Glomerular endothelial cell (primary cell): ENCODE measurements at places on chromosomes 1 and 21. TPM values are rescaled to one million over a fixed set of nuclear protein-coding genes. Genes with fewer than 3 reads are reported as not detected.
A peak's percentile ranks its signal among the peaks of the same experiment; 100 is the strongest.

GRCh38 chr1:221166559-221167318 lies 287.5 kb downstream of the HLX start:
- DNase-seq: no peak

DNA sequence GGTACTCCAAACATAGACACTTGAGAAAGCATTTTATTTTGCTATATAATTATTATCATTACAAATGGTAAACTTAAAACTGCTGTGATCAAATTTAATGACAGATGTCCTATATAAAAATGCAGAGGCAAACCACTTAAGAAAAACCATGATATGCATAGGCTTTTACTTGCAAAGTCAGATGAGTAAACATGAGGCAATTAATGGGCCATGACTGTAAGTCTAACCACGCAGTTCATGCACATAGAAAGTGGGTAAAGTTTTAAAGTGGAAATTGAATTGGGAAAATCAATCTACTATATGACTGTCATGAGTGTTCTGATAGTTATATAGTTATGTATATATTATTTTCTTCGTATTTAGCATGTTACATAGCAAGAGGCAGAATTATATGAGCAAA lies 219.2 kb downstream of the PTPRC start:
- no peak for DNase-seq

DNA sequence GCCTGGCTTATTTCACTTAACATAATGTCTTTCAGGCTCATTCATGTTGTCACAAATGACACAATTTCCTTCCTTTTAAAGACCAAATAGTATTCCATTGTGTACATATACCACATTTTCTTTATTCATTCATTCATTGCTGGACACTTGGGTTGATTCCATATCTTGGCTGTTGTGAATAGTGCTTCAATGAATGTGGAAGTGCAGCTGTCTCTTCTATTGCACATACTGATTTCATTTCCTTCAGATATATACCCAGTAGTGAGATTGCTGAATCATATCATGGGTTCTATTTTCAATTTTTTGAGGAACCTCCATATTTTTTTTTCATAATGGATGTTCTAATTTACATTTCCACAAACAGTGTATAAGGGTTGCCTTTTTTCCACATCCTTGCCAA lies 38.6 kb upstream of the WLS start:
- no peak for DNase-seq

DNA sequence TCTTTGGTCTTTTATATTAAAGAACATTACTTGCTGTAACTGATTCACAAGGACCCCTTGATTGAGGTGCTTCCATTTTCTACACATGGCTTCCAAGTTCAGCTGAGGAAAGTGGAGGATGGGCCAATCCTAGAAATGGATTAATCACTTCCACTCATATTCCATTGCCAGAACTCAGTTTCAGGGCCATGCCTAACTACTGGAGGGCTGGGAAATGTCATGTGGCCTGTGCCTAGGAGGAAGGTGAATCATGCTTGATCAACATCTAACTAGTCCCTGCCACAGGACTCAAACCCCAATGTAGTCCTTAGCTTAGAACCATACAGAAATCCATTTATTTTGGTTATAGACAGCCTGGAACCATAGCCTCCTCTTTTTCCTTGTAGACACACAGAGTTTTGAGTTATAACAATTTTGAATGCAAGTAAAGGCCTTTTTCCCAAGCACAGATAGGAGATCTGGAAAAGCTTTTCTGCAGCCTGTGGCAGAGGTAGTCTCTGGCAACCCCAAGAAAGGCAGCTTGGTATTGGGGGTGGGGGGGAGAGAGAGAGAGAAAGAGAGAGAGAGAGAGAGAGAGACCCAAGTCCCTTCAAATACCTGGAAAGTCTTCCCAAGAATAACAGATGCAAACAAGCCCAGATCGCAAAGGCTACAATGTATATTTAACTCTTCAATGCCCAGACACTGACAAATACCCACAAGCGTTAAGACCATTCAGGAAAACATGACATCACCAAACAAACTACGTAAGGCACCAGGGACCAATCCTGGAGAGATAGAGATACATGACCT lies 12.5 kb downstream of the MAST2 start:
- DNase-seq: peak; percentile 37

- no peak for DNase-seq
Measured at GRCh38 chr1:168917796-168918195, 188.7 kb upstream of the ATP1B1 start.

- DNase-seq: no peak
Measured at GRCh38 chr1:18556364-18556763, 74.3 kb upstream of the PAX7 start.

- no peak for DNase-seq
Measured at GRCh38 chr1:13722808-13723360, 22.9 kb downstream of the PRDM2 start.

DNA sequence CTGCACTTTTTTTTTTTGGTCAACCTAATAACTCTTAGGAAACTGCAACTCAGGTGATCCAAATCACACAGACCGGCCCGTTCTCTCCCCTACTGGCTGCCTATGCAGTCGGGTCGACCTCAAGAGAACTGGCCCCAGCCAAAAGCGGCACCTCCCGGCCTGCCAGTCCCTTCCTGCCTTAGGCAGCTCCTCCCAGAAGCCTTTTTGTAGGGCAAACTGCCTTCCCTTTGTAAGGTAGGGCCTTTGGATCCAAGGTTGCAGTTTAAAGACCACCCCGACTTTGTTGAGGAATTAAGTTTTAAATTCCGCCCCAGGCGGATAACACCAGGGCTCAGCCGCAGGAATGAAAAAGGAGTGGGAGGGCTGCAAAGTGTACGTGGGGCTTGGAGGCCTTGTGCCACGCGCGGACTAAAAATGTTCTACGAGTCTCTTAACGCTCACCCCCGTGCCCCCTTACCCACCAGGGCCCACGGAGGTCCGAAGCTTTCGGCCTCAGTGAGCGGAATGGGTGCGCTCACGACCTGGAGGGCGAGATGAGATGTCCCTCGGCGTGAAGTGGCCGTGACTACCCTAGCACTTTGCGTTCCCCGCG lies 642 bp upstream of the ST3GAL3 start:
- DNase-seq: no peak

GRCh38 chr1:206925106-206925736 lies 3.5 kb upstream of the FCMR start:
- no peak for DNase-seq

The TFF3 gene
- total RNA-seq: 5.4 and 10.8 TPM in 2 replicates

The FAAP20 gene
- 34.9 and 56.9 TPM in 2 replicates for total RNA-seq

The RYR2 gene
- total RNA-seq: not detected in 2 replicates

The OR6K3 gene
- total RNA-seq: not detected in 2 replicates

The DMRTA2 gene
- not detected in 2 replicates for total RNA-seq

The OR2T29 gene
- total RNA-seq: not detected in 2 replicates

The OR10K1 gene
- total RNA-seq: not detected in 2 replicates

The AZIN2 gene
- total RNA-seq: 4.7 and 5.1 TPM in 2 replicates

The IFI16 gene
- total RNA-seq: 174 and 180 TPM in 2 replicates
